ENCODE measurements at places on chromosomes 16 and 17.

DNA sequence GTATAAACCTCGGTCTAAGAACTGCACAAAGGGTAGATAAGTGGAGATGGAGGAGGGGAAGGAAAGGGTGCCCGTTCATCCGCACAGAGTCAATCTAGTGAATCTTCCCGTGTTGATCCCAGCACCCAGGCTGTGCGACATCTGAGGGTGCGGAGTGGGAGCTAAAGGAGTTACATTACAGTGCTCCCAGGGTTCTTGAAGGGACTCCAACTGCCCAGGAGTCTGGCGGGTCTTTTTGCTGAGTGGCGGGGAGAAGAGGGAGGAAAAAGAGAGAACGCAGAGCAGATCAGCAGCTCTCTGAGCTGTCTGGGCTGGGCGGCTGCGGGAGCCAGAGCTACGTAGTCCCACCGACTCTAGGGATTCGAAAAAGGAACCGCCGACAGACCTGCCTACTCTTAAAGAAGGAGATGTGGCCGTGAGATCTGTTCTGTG is 1.6 kb upstream of the CA10 start:
- DNase-seq: no peak

DNA sequence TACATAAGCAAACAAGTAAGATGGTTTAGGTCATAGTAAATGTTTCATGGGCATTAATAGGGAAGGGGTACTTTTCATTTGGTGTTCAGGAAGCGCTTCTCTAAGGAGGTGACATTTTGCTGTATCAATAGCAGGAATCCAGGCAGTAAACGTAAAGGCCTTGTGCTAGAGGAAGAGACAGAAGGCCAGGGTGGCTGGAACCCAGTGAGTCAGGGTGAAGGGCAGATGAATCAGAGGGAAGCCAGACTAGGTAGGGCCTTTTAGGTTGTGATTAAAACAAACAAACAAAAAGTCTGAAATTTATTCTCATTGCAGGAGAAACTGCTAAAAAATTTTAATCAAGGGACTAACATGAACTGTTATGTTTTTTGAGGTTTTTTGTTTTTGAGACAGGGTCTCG is 6.5 kb downstream of the BMERB1 start:
- DNase-seq: peak; percentile 58

DNA sequence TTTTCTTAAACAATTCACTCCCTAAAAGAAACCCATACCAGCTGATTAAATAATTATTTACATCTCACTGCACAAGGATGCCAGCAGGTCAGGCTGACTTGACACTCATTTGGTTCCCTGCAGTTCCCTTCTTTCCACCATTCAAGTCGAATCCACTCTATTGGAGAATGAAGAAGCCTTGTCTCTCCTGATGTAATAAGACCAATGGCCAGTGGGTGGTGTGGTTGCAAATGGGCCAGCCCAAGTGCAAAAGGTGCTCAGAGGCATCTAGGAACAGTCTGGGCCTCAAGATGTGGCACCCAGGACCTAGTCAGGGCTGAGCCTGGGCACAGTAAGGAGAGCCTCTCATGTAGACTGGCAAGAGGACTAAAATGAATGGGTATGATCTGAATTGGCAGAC is 9.3 kb downstream of the C16orf78 start:
- no peak for DNase-seq

GRCh38 chr17:82305727-82306300 is 11.6 kb downstream of the CD7 start:
- no peak for DNase-seq
